ENCODE measurements at places on chromosomes 4 and X.

GRCh38 chr4:113064244-113064643, 14.8 kb downstream of the ANK2 start:
- H3K36me3 ChIP-seq = no peaks in the 10 kb centered on the region
- no peak overlapping the region for H3K4me3 ChIP-seq

DNA sequence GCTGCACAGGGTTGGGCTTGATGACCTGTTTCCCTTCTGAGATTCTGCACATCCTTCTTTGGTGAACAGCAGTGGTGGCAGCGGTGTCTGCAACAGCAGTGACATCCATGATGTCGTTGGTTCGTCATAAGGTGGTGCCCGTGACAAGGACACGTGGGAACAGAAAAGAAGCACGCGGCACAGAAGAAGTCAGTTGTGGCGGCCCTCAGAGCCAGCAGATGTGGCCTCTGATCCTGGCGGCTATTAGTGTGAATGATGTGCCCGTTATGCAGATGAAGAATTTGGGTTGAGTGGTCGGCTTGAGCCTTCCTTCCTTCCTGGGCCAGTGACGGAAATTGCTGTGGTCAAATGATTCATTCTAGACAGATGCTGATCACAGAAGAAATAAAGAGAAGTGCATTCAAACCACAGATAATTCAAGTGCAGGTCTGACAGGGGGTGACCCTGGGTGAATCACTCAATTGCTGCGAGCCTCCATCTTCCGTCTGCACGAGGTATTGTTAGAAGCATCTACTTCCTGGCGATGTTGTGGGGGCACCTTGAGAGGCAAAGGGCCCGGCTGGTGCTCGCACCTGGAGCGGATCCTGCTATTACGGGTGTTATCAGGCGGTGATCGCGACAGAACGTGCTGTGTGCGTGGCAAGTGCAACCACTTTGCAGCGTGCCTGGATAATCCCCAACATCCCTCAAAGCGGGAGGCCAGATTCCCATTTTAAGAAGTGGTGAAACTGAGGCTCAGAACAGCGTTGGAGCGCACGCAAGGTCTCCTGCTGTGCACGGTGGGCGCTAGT, 215.2 kb upstream of the PSAPL1 start:
- H3K27me3 ChIP-seq = peaks cover 10% of the 10 kb centered on the region
- no peaks in the 10 kb centered on the region for H3K4me1 ChIP-seq
- H3K27ac ChIP-seq = no peak overlapping the region
- no peak overlapping the region for H3K4me3 ChIP-seq
- DNase-seq = no peak

DNA sequence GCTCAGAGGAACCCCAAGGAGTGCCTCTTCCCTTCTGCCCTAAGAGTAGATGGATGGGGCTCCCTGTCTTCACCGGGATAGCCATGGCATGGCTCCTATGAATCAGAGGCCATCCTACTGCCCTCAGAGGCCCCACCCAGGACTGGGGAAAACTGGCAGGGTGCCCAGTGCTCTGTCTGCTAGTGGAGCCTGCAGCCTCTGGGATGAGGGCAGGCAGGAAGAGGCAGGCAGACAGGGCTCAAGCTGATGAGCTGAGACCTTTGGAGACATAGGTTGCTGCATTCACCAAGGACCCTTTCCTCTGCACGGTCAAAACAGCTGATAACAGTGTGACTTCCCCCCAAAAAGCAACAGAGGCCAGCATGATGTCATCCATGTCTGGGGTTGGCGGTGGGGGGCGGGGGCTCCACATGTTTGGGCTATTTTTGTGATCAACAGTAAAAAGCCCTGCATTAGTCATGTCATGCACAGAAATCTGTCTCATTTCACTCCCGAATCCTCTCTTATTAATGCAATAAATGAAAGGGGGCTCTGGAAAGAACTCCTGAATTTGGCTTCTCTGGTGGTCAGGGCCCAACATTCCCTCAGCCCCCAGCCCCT, 207.6 kb upstream of the MAMLD1 start:
- no peaks in the 10 kb centered on the region for H3K4me1 ChIP-seq
- H3K27ac ChIP-seq = no peak overlapping the region
- H3K36me3 ChIP-seq = no peaks in the 10 kb centered on the region
- no peaks in the 10 kb centered on the region for H3K27me3 ChIP-seq

DNA sequence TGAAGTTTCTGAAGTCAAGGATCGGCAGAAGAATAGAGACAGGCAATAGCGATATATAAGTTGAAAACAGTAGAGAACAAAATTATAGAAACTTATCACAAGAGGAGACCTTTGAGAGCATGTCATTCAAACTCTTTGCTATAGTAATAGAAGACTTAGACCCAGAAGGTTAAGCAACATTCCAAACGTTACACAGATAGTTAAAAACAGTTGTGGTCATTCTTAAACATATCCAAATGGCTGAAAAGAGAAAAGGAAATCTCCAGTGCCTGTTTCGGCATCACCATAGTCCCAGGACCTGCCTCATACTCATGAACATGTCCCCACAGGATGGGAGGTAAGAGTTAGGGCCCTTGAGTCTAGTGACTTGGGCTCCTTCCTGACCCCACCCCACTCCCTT, 258.1 kb upstream of the NOCT start:
- H3K36me3 ChIP-seq = no peaks in the 10 kb centered on the region
- H3K27me3 ChIP-seq = no peaks in the 10 kb centered on the region
- no peak for DNase-seq
- no peak overlapping the region for H3K27ac ChIP-seq

- no peaks in the 10 kb centered on the region for H3K27me3 ChIP-seq
- H3K4me3 ChIP-seq = no peak overlapping the region
- no peak overlapping the region for H3K27ac ChIP-seq
Observed at GRCh38 chrX:15114743-15115566, 154.9 kb downstream of the ASB9 start.

- H3K27me3 ChIP-seq = no peaks in the 10 kb centered on the region
- H3K4me3 ChIP-seq = no peak overlapping the region
- no peaks in the 10 kb centered on the region for H3K4me1 ChIP-seq
- H3K27ac ChIP-seq = no peak overlapping the region
- DNase-seq = no peak
- no peaks in the 10 kb centered on the region for H3K36me3 ChIP-seq
Observed at GRCh38 chr4:176778491-176778890, 14.2 kb downstream of the VEGFC start.

GRCh38 chr4:40333921-40334352, 1.2 kb upstream of the CHRNA9 start:
- no peak for DNase-seq
- no peak overlapping the region for H3K4me3 ChIP-seq
- no peak overlapping the region for H3K27ac ChIP-seq
- no peaks in the 10 kb centered on the region for H3K36me3 ChIP-seq
- no peaks in the 10 kb centered on the region for H3K27me3 ChIP-seq

- DNase-seq = no peak
- H3K4me1 ChIP-seq = no peaks in the 10 kb centered on the region
Observed at GRCh38 chr4:177356206-177356605, 46.5 kb downstream of the NEIL3 start.

GRCh38 chr4:178395798-178396197, 953.6 kb upstream of the AGA start:
- no peak overlapping the region for H3K4me3 ChIP-seq
- H3K27me3 ChIP-seq = no peaks in the 10 kb centered on the region
- no peak for DNase-seq
- H3K27ac ChIP-seq = no peak overlapping the region

DNA sequence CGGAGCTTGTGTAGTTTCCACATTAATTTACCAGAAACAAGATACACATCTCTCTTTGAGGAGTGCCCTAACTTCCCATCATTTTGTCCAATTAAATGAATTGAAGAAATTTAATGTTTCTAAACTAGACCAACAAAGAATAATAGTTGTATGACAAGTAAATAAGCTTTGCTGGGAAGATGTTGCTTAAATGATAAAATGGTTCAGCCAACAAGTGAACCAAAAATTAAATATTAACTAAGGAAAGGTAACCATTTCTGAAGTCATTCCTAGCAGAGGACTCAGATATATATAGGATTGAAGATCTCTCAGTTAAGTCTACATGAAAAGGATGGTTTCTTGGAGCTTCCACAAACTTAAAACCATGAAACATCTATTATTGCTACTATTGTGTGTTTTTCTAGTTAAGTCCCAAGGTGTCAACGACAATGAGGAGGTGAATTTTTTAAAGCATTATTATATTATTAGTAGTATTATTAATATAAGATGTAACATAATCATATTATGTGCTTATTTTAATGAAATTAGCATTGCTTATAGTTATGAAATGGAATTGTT, at the start of gene FGB:
Gene FGB, plus strand, starts transcription at position 315 of the 558 bp plus-strand sequence. Its CDS starts 8 bp downstream, at position 323.
- H3K4me1 ChIP-seq = no peaks in the 10 kb centered on the region
- H3K27ac ChIP-seq = no peak within 1 kb of the TSS
- no peak for DNase-seq
- no peaks in the 10 kb centered on the region for H3K27me3 ChIP-seq
- no peaks in the 10 kb centered on the region for H3K36me3 ChIP-seq

- no peak for DNase-seq
- no peak overlapping the region for H3K27ac ChIP-seq
- H3K36me3 ChIP-seq = no peaks in the 10 kb centered on the region
- no peaks in the 10 kb centered on the region for H3K4me1 ChIP-seq
Observed at GRCh38 chr4:75881476-75881875, 20.8 kb downstream of the PPEF2 start.

DNA sequence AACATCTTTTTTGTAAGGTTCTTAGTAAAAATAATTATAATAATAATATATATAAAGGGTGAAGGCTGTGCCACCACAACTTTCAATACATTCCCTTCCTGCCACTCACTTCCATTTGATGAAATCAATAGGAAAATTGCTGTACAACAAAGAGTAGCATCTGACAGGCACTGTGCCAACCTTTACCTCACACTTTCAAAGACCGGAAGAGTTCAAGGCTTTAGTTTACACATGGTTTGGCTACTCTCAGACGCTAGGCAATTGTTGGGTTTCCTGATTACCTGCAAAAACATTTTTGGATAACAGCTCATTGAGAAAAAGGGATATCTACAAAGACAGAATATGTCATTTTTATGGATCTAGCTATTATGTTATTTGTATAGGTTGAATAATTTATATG, 5.5 kb upstream of the ING2 start:
- DNase-seq = no peak
- H3K36me3 ChIP-seq = peaks cover 3% of the 10 kb centered on the region
- H3K27me3 ChIP-seq = no peaks in the 10 kb centered on the region
- H3K4me3 ChIP-seq = no peak overlapping the region
- no peak overlapping the region for H3K27ac ChIP-seq

DNA sequence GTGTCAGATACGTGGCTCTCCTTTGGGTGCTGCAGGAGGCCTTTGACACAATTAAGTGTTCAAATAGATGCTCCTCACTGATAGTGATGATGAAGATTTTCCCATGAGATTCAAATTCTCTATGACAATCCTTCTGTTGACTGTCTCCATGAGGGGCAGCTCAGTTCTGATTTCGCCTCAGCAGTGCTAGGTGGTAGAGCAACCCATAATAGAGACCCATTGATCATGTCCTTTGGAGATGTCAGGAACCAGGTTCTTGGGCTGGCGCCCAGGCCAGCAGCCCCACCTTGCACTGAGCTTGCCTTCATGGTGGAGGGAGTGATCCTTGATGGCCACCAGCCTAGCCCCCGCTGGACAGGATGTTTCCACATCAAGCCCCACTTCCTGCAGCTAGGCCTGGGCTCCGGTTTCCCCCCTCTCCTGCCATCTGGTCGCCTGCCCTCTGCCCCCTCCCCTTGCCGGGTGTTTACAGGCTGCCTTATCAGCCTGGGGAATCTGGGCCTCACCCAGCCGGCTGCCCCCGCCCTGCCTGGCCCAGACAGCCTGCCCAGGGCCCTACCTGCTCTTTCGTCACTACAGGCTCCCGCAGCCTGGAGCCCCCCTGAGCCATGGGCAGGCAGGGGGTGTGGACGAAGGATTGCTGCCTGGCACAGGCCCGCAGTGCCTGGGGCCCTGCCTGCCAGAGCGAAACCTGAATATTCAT, 12.6 kb downstream of the ELF4 start:
- no peak overlapping the region for H3K27ac ChIP-seq
- no peak for DNase-seq
- H3K4me3 ChIP-seq = no peak overlapping the region

DNA sequence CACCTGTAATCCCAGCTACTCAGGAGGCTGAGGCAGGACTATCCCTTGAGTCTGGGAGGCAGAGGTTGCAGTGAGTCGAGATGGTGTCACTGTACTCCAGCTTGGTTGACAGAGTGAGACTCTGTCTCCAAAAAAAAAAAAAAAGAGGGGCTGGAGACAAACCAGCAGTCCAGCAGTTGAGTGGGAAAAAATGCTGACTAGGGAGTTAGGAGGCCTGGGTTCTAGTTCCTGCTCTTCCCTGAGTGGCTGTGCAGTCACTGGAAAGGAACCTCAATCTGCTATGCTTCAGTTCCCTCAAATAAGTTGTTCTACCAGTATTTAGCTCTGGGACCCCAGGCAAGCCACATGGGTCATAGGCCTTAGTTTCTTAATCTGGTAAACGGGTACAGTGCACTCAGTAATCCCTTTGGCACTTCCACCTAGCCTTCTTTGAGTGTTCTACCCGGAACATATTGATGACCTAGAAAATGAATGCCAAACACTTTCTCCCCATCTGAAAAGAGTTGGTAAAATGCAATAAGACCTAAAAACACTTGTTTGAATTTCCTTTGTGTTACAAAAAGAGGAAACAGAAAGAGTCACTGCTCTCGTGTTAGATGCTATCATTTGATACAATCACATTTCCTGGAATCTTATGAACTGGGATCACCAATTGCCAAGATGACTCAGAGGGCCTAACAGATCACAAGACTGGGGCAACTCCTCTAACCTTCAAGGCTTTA, 99.3 kb upstream of the EGFL6 start:
- H3K27ac ChIP-seq = no peak overlapping the region
- no peak overlapping the region for H3K4me3 ChIP-seq
- H3K36me3 ChIP-seq = no peaks in the 10 kb centered on the region
- no peak for DNase-seq
- no peaks in the 10 kb centered on the region for H3K4me1 ChIP-seq

DNA sequence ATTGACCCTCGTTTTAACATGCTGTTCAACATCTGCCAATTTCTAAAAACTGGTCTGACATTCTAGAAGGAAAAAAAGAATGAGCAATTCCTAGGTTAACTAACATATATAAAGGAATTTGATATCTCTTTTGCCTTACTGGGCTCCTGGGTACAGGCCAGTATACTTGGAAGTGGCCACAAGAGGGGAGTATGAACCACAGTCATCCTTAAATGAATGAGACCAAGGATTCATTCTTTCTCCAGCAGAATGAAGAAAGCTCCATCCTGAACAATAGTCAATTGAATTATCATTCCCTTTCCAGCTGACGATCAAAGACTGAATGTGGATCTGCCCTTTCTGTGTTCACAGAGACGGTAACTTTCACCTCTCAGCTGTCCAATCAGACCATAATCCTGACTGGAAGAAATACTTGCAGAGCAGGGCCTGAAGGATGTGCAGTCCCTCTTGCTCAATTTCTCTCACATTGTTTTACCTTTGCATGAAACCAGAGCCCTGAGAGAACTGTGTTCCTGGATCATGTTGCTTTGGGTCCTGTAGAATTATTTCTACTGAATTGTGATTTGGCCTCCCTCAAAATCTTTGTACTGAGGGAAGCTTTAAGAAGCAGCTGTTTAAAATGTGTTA, 14.8 kb upstream of the SPARCL1 start:
- DNase-seq = no peak
- no peaks in the 10 kb centered on the region for H3K4me1 ChIP-seq
- no peak overlapping the region for H3K27ac ChIP-seq
- H3K36me3 ChIP-seq = no peaks in the 10 kb centered on the region
- H3K27me3 ChIP-seq = no peaks in the 10 kb centered on the region

Data from thymus (tissue), 14 donors.